Right lung (tissue), 10 donors: ENCODE measurements at places on chromosomes 4 and X. TPM values are rescaled to one million over a fixed set of nuclear protein-coding genes. Genes with fewer than 3 reads are reported as not detected.

The BRS3 gene
- polyA plus RNA-seq: 0.06 TPM

The ZAR1 gene
- not detected for polyA plus RNA-seq

The SYNPO2 gene
- 3.3 TPM for polyA plus RNA-seq

The SLC9B1 gene
- polyA plus RNA-seq: 4.1 TPM

The CYP4V2 gene
- 9.4 TPM for polyA plus RNA-seq

The TRPC3 gene
- 8.5 TPM for polyA plus RNA-seq
